ENCODE measurements at places on chromosomes 3 and 15.

DNA sequence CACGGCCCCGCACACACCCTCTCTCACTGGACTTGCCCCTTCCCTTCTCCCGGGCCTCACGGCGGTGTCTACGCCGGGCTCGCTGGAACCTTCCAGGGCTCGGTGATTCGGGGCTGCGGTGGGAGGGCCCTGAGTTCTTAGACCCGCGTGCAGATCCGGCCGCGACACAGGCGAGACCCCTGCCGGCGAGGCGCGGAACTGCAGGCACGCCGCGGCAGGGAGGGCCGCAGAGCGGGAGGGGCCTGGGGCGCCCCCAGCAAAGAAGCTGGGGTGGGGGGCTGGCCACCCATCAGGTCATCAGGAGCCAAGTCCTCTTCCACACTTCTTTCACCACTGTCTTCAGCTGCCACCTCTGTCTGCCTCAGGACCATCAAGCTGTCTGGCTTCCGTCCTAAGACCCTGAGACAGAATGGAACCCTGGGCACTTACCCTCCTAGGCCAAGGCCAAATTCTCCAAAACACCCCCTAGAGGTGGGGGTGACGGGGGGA, 164.5 kb downstream of the XXYLT1 start:
- no peak for DNase-seq

DNA sequence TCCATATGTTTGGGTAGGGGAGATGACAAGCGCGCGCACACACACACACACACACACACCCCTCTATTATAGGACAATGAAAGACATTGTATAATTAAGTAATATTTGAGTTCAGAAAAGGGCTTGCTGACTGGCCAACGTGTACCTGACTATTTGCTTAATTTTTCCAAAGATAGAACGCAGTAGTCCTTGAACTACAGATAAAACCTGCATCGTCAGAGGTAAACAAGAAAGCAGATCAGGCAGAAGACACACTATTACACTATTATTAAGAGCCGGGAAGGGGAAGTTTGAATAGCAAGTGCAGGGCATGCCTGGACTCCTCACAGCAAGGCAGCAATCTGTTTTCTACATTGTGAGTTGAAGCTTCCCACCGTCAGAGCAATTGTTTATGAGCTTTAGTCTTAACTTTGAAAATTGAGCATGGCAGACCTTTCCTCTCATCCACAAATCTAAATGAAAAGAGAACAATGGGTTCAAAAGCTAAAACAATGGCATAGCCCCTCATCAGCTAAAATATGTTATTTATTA, 427.7 kb downstream of the GABRG3 start:
- DNase-seq, result no peak

- no peak for DNase-seq
Measured at GRCh38 chr3:123576122-123576521, 8.7 kb downstream of the HACD2 start.

- no peak for DNase-seq
Measured at GRCh38 chr3:162489853-162490252, 993.2 kb downstream of the OTOL1 start.
